Astrocyte (in vitro differentiated cells and primary cell): ENCODE measurements at places on chromosomes 16 and 17. TPM values are rescaled to one million over a fixed set of nuclear protein-coding genes. Genes with fewer than 3 reads are reported as not detected.

- H3K4me1 ChIP-seq: no peaks in the 10 kb centered on the region
- peak; percentile 60 for DNase-seq
- H3K27me3 ChIP-seq: no peaks in the 10 kb centered on the region
- H3K4me3 ChIP-seq: no peak overlapping the region
Measured at GRCh38 chr17:31085563-31085962, 9.2 kb upstream of the NF1 start.

DNA sequence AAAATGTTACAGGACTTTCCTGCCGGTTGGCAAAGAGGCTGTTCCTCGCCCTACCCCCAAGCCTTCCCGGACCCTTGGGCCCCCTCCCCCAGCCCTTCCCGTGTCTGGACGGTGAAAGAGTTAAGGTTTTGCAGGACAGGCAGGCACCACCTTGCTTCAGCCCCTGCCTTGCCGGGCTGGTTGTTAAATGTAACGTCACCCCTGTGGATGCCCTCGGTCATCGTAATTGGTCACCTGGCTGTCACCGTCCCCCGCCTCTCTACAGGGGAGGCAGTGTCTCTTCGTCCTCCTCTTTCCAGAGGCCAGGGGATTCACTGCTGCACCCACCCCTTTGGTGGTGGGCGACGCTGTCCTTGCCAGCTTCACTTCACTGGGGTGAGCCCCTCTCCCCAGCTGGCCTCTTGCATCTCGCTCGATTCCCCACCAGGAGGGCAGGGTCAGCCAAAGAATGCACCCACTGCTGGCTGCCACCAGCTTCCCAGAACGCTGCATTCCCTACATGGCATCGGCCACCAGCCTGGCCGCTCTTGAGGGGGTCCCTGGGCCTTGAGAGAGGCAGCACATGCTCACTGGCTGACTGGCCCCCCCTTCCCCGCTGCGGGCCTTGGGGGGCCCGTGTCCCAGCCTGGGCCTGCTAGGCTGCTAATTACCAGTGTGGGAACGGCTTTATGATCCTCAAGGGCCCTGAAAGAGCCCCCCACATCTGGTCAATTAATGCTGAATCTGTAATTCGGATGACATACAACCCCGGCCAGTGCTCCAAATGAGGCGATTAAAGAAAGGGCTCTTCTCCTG, 25.2 kb upstream of the GSE1 start:
- peaks cover 21% of the 10 kb centered on the region for H3K4me1 ChIP-seq
- no peak for DNase-seq
- H3K4me3 ChIP-seq: no peak overlapping the region
- H3K27ac ChIP-seq: no peak overlapping the region

DNA sequence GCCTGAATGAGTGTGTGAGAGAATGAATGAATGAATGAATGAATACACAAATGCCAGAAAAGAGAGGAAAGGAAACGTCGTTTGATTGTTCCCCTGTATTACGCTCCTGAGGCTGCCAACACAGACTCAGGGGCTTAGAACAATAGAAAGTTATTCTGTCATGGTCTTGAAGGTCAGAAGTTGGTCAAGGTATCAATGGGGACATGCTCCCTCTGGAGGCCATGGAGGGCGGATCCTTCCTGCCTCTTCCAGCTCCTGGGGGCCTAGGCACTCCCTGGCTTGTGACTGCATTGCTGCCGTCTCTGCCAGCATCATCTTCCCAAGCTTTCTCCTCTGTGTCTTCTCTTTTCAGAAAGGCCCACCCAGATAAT, 1.5 kb upstream of the SLC38A8 start:
- H3K4me3 ChIP-seq: no peak overlapping the region
- DNase-seq: no peak
- no peaks in the 10 kb centered on the region for H3K4me1 ChIP-seq
- H3K27ac ChIP-seq: no peak overlapping the region

GRCh38 chr17:59186850-59187249, 23.0 kb upstream of the SMG8 start:
- no peaks in the 10 kb centered on the region for H3K27me3 ChIP-seq
- no peak overlapping the region for H3K27ac ChIP-seq
- no peak for DNase-seq
- H3K4me1 ChIP-seq: no peaks in the 10 kb centered on the region
- H3K4me3 ChIP-seq: no peak overlapping the region

- H3K27ac ChIP-seq: no peak overlapping the region
- no peaks in the 10 kb centered on the region for H3K36me3 ChIP-seq
- no peaks in the 10 kb centered on the region for H3K27me3 ChIP-seq
- peaks cover 25% of the 10 kb centered on the region for H3K4me1 ChIP-seq
- H3K4me3 ChIP-seq: peak overlapping the region; percentile 80
- peak; percentile 62 for DNase-seq
Measured at GRCh38 chr17:42459801-42460281, 1.2 kb downstream of the ATP6V0A1 start.

DNA sequence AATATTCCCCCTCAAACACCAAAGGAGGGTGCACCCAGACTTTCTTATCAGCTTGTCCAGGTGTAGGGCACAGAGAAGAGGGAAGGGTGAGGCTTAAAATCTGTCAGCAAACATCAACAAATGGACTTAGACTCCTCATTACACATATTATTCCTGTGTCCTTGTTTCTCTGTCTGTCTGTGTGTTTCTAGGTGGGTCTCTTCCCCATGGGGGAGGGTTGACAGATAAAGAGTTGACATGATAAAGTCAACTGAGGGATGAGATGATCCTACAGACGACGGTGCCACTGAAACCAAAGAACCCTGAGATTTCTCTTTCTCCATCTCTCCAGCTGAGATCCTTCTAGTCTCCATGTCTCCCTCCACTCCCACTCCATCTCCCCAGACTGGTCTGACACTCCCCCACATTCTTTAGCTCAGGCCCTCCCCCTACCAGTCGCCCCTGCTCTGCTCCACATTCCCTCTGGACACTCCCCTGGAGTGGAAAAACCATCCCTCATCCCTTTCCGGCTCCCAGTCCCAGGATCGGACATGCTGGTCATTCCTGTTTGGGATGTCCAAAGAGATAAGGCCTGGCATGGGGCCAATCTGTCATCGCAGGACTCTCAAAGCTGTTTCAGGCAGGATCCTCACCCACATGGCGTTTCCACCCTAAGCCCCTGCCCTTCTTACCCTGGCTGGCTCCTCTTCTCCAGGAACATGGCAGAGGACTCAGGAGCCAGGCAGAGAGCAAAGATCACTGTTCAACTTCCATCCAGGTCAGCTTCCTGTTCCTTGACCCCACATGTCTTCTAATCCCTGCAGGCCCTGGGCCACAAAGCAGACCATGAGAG, 2.9 kb upstream of the ITGA3 start:
- no peaks in the 10 kb centered on the region for H3K27me3 ChIP-seq
- peak; percentile 56 for DNase-seq
- peaks cover 71% of the 10 kb centered on the region for H3K4me1 ChIP-seq

DNA sequence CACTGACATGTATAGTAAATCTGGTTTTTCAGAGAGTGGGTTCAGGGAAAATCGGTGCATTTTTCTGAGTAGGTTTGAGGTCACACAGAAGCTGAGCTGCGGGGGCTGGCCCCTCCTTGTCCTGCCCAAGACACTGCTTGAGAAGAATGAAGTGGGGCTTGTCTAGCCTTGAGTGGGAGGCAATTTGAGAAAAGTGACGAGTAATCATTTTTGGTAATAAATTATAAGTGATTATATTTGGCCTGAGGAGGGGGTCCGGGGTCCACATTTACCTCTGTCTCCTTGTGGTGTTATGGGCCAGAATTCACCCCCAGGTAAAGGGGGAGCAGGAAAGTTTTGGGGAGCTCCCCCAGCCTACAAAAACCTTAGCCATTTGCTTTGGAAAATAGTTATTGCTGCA, 28.1 kb downstream of the WFDC1 start:
- H3K4me3 ChIP-seq: no peak overlapping the region
- H3K27ac ChIP-seq: no peak overlapping the region
- no peaks in the 10 kb centered on the region for H3K36me3 ChIP-seq
- peaks cover 11% of the 10 kb centered on the region for H3K27me3 ChIP-seq

DNA sequence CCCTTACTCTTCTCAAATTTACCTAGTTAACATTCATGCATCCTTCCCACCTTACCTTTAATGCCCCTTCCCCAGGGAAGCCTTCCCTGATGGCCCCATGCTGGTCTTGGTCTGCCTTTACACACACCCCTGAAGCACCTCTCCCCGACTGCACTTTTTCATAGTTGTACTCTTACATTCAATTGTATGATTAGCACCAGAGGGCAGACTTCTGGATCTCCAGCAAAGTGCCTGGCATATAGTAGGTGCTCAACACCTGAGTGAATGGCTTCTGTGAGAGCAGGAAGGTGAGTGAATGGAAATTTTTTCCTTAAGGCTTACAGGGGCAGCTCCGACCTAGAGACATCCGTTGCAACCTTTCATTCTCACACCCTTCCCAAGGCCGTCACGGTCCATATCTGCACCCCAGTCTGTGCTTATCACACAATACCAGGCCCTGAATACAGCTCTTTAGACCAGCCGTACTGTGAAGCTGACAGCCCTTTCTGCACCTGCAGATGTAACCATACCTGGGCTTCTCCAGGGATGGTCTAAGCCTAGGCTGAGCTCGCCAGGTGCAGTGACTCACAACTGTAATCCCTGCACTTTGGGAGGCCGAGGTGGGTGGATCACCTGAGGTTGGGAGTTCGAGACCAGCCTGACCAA, 4.4 kb downstream of the PGAP3 start:
- H3K4me3 ChIP-seq: no peak overlapping the region
- no peak overlapping the region for H3K27ac ChIP-seq
- no peaks in the 10 kb centered on the region for H3K27me3 ChIP-seq
- H3K36me3 ChIP-seq: no peaks in the 10 kb centered on the region

DNA sequence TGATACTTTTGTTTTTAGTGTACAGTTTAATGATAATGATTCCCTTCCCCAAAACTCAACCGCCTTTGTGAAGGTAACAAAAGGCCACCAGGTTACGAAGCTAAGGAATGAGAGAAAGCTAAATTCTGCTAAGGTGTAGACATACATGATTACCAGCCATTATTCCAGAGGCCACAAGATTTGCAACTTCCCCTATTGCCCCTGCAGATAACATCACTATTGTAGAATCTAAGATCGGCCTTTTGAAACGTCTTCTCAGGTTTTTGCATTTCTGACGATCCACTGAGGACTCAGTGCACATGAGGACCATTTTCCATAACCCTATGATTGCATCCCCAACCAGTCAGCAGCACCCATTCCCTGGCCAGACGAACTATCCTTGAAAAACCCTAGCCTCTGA, 33.9 kb upstream of the SNN start:
- H3K27me3 ChIP-seq: no peaks in the 10 kb centered on the region
- H3K27ac ChIP-seq: no peak overlapping the region
- H3K4me3 ChIP-seq: no peak overlapping the region
- H3K4me1 ChIP-seq: peaks cover 15% of the 10 kb centered on the region

DNA sequence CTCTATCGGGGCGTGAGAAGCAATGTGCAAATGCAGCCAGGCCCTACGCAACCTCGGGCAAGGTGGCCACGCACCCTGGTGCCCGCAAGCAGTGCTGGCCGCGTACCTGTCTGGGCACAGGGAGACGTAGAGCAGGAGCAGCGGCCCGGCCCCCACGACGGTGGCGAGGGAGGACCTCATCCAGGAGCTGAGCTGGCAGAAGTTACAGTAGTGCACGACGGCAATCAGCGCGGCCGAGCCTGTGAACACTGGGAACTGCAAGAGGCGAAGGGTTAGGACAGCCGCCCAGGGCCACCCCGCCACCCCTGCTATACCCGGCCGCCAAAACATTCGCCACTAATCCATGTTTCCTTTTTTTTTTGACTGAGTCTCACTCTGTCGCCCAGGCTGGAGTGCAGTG, 96.9 kb upstream of the CREBBP start:
- no peak overlapping the region for H3K27ac ChIP-seq
- no peak for DNase-seq
- H3K4me3 ChIP-seq: no peak overlapping the region

Gene KRT27
- not detected in 2 replicates for total RNA-seq

Gene CRHR1
- 0.20 and 0.38 TPM in 2 replicates for total RNA-seq

Gene TBC1D3E
- total RNA-seq: not detected in 2 replicates

Gene MT1F
- total RNA-seq: not detected in 2 replicates

Gene C17orf78
- total RNA-seq: not detected in 2 replicates
